NCI-H524 (cell line): ENCODE measurements at places on chromosomes 3 and 15.

- DNase-seq, result peak; percentile 55
Measured at GRCh38 chr3:155744010-155744625, 753 bp downstream of the PLCH1 start.

GRCh38 chr3:167830007-167830406 is 94.5 kb downstream of the SERPINI1 start:
- no peak for DNase-seq

- DNase-seq, result no peak
Measured at GRCh38 chr3:127612966-127613365, 14.8 kb downstream of the MCM2 start.

- no peak for DNase-seq
Measured at GRCh38 chr3:141375381-141376301, 7.3 kb downstream of the ZBTB38 start.

DNA sequence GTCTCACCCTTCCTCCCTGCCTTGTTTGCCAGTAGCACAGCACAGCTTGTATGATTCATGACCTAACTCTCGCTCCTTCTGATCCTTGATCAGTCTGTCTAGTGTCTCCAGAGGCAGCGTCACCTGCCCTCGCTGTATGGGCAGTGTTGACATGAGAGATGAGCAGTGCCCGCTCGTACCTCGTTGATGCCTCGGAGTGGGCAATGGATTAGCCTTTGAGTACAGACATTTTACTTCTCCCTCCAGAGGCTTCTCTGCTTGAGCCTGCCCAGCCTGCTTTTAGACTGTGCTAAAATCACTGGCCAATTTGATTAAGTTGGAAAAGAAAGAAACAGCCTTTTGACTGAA is 569.0 kb downstream of the NTRK3 start:
- no peak for DNase-seq

DNA sequence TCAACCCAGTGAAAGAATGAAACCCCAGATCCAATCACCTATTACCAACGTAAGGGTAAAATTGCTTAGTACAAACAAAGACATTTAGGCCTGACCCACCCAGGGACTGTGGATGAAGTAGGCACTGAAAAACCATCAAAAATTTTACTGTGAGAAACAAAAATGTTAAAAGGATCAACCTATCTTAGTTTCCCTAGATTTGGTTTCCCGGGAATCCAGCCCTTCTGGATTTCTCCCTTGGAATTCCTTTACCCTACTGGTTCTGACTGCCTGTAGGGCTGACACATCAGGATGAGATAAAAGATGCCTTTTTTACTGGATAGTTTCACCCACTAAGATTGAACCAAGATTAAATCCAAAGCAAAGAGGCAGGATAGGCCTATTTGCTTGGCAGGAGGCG is 102.7 kb downstream of the SCAPER start:
- DNase-seq, result no peak

- no peak for DNase-seq
Measured at GRCh38 chr3:64717872-64718613, 30.2 kb upstream of the ADAMTS9 start.

- no peak for DNase-seq
Measured at GRCh38 chr3:48466386-48467109, 20.0 kb downstream of the ATRIP start.

GRCh38 chr3:117691526-117691925 is 981.9 kb downstream of the TUSC7 start:
- no peak for DNase-seq

GRCh38 chr3:67646586-67647234 is 7.7 kb downstream of the SUCLG2 start:
- DNase-seq, result no peak

DNA sequence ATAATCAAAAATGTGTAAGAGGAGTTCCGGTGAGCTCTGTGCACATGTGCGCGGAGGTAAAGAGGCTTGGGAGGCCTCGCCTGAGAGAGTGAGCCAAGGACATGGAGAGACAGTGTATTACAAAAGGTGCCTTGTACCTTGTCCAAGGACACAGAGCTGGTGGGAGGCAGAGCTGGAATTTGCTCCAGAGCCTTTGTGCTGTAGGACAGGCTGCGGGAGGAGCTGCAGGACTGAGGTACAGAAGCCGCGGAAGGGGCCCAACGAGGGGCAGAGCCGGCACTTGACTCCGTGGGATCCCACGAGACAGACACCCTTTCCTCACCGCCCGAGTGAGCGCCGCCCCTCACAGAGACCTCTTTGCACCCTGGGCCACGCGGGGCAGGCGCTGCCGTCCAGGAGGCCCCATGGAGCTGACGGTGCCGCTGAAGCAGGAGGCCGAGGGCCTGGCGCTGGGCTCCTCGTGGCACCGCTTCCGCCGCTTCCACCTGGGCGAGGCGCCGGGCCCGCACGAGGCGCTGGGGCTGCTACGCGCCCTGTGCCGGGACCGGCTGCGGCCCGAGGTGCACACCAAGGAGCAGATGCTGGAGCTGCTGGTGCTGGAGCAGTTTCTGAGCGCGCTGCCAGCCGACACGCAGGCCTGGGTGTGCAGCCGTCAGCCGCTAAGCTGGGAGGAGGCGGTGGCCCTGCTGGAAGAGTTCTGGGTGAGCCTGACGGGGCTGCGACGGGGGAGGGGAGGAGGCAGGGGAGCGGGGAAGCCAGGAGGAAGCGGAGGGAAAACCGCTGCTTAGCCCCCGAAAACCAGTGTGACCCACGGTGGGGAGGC is 68.7 kb downstream of the SLTM start:
- DNase-seq, result no peak

DNA sequence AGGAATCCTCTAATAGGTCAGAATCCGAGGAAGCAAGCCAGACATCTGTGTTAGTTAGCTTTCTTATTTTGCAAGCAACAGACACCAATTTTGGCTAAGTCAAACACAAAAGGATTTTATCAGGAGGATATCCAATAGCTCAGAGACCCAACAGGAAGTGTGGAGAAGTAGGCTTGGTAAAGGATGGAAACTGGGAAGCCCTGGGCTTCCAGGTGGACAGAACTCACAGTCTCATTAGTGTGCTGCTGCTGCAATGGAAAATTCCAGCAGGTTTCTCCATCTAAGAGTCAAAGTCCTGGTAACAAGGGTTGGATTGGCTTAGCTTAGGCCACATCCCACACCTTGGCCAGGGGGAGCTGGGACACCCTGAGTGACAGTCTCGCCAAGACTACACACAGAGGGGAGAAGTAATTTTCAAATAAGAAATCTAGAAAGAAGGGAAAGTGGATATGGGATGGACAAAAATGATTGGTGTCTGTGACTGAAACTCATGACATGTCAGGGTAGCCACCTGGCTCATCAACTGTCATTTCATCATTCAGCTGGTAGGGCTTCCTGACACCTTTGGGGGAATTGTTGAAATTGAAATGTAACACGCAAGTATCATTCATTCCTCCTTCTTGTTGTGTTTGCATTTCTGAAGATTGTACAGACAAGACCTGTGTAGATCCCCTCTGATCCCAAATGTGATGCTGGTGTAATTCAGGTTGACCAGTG is 158.6 kb downstream of the THSD4 start:
- no peak for DNase-seq

DNA sequence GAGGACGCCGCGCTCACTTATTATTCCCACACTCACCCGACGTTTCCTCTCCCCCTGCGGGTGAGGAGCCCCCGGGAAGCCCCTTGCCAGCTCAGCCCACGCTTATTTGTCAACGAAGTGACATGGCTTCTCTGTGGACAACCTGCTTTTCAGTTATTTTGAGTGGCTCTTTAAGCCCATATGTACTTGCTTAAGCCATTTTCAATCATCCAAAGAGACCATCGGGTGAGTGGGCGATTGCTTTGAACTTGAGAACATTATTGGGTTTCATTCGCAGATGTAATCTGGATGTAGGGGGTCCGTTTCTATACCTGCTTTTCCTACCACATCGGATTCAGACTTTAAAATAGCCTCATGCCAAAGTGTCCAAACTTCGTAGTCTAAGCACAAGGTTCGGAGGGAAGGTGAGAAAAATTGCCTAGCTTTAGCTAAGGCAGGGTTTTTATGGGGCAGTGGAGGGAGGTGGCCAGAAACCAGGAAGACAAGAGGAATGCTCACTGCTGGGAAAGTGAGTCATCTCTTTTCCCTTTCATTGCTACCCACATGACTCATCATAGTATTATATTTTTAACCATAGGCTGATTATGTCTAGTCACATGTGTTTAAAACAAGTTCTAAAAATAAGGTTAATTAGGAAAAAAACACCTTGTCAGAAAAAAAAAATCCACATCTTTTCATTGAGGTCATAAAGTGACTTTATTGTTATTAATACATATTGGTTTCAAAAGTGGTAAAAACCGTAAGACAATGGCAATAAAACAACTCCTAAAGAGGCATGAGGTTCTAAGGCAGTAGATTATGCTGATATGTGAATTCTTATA is 773.1 kb upstream of the NR2F2 start:
- no peak for DNase-seq

- DNase-seq, result no peak
Measured at GRCh38 chr3:117118604-117119003, 409.0 kb downstream of the TUSC7 start.

GRCh38 chr3:32220006-32220405 is 18.5 kb upstream of the CMTM8 start:
- DNase-seq, result no peak

DNA sequence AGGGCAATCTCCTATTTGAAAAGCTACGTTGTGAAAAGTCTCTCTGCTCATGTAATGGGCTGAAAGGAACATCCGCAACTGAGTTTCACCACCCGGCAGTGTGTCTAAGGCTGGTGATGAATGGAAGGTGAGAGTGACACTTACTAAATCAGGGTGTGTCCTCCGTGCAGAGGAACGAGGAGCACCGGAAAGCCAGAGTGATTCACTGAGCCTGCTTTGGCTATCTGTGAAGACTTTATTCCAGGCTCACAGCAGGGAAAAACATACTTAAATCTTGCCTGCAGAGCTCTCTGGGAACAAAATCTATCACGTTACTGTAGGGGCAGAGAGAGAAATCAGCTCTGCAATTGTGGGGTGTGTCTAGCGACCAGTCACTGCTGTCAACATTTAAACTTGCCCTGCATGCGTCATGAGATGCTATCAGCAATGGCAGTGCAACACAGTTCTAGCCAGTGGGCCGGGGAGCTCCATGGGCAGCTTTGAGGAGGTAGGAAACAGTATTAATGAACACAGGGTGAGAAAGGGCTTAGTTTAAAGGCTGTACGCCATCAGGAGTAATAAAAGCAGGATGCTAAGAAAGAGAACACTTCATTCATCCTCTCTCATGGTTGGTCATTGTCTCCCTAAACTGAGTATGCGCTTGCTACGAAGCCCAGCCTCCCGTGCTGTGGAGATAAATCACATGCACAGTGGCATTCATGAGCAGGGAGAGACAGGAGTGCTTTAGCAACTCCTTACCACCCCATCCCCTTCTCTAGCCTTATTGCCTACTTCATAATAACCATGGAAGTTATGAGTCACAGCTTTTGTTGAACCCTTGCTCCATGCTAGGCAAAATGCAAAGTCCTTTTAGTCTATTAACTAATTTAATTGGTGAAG is 542.7 kb upstream of the ADAMTS9 start:
- DNase-seq, result no peak

GRCh38 chr3:33956206-33956605 is 157.8 kb downstream of the PDCD6IP start:
- DNase-seq, result no peak

GRCh38 chr3:63979093-63979885 is 44.0 kb downstream of the PSMD6 start:
- DNase-seq, result no peak

DNA sequence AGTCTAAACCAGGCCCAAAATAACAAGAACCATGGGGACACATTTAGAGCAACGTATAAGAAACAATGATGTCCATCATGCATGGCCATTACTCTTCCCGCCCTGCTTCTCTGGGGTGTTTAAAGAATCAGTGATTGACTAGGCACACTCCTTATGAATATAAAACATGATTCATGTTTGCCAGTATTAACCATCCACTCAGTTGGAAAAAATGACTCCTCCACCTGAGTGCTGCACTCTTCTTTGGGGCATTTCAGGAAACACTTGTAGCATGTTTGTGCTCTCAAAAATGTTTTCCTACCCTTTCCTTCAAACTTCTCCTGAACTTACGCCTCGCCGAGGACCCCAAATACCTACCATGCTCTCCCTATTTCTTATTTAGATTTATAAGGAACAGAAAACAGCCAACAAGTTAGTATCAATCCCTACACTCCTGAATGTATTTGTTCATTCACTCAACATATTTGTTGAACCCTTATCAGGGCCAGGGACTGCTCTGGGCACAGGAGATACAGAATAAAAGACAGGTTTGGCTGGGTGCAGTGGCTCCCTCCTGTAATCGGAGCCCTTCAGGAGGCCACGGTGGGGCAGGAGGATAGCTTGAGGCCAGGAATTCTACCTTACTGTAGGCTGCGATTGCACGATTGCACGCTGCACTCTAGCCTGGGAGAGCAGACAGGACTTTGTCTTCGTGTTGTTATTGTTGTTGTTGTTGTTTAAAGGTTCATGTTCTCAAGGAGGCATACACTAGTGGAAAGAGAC is 137.0 kb downstream of the TMCO5A start:
- DNase-seq, result no peak

- no peak for DNase-seq
Measured at GRCh38 chr15:57003418-57003817, 85.0 kb downstream of the TCF12 start.

- DNase-seq, result peak; percentile 63
Measured at GRCh38 chr3:39291903-39292329, 12.1 kb upstream of the CX3CR1 start.

- DNase-seq, result no peak
Measured at GRCh38 chr3:188104050-188104449, 49.9 kb upstream of the LPP start.

GRCh38 chr3:177714945-177715344 is 517.7 kb upstream of the TBL1XR1 start:
- DNase-seq, result no peak

DNA sequence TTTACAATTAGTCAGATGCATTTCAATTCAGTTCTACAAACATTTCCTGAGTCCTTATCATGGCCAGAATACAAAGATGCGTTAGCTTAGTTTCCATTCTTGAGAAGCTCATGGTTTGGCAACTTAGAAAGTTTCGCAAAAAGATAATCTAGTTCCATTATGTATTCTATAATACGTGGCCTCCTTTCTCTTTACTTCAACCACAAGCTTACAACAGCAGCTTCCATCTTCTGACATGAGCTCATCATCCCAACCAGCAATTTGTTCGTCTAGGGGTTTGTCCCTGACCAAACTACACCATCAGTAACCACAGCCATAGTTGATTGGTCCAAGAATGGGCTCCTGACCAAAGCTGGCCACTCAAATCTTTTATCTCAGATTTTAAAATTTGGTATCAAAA is 267.6 kb upstream of the TBC1D5 start:
- DNase-seq, result no peak

GRCh38 chr15:31537770-31538592 is 211.3 kb downstream of the KLF13 start:
- no peak for DNase-seq

GRCh38 chr3:19749448-19750017 is 184.5 kb downstream of the EFHB start:
- DNase-seq, result no peak
